ENCODE measurements at places on chromosomes 6 and 20.

DNA sequence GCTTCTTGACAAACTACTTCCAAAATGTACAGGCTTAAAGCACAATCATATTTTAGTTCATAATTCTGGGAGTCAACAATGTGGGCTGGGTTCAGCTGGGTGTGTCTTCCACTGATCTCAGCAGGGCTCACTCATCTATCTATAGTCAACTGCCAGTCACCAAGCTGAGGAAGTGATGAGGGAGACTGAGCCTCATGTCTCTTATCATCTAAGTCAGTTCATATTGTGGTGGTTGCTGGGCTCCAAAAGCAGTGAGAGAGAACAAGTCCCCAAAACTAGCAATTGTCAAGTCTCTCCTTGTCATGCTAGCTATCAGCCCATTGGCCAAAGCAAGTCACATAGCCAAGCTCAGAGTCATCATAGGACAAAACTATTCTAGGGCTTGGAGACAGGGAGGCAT lies 465.9 kb upstream of the ARID1B start:
- DNase-seq, result no peak

DNA sequence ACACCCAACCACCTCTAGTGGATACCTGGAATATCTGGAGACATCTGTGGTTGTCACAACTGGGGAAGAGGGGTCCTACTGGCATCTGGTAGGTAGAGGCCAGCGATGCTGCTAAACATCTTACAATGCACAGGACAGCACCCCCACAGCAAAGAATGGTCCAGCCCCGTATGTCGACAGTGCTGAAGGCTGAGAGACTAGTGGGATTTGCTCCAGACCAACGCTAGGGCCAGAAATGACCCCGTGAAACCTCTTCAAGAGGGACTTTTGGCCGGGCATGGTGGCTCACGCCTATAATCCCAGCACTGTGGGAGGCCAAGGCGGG lies 7.2 kb downstream of the PREX1 start:
- no peak for DNase-seq

GRCh38 chr20:37803438-37804307 lies 99.3 kb upstream of the VSTM2L start:
- DNase-seq, result no peak

GRCh38 chr6:125717120-125717731 lies 32.2 kb upstream of the HEY2 start:
- no peak for DNase-seq

GRCh38 chr6:26254724-26255123 lies 110.3 kb upstream of the BTN3A2 start:
- DNase-seq, result no peak

DNA sequence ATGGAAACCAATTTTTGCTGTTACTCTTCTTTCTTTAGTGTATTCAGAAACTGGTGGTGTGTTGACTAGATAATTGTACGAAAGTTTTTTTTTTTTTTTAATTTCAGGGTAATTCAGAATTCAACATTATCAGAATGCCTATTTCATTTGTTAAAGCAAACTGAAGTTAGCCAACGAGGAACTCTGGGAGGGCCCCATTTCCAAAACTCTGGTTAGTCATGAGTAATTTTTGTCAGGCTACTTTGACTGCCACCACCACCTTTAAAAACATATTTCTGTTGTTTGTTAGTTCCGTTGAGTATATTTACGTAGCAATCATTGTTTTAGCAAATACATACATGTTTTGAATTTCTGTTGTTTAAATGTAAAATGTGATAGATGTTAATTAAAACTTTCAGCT lies 763 bp downstream of the ZKSCAN8 start:
- DNase-seq, result no peak

GRCh38 chr6:18513253-18513798 lies 126.2 kb downstream of the RNF144B start:
- no peak for DNase-seq

DNA sequence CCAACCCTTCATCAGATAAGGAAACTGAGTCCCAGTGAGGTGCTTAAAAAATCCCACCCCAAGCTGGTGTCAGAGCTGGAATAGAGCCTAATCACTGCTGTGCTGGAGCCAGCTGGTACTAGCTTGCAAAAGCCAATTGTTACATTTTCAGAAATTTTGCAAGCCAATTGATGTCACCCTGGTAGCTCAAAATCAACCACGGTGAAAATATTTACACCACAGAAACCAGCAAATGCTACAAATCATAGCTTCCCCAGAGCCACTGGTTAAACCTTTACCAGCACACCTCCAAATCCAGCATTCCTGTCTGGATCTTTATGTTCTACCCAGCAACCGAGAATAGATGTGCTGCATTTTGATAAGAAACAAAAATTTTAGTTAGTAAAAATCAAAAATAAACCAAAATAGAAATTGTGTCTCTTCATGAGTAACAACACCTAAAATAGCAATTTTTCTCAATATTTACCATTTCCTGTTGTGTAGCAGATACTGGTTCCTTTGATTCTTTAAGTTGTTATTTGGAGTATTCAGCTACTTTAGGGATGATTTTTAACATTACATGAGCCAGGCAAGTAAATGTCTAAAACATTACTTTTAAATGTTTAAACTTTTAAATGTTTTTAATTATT lies 7.2 kb upstream of the LCA5 start:
- no peak for DNase-seq

DNA sequence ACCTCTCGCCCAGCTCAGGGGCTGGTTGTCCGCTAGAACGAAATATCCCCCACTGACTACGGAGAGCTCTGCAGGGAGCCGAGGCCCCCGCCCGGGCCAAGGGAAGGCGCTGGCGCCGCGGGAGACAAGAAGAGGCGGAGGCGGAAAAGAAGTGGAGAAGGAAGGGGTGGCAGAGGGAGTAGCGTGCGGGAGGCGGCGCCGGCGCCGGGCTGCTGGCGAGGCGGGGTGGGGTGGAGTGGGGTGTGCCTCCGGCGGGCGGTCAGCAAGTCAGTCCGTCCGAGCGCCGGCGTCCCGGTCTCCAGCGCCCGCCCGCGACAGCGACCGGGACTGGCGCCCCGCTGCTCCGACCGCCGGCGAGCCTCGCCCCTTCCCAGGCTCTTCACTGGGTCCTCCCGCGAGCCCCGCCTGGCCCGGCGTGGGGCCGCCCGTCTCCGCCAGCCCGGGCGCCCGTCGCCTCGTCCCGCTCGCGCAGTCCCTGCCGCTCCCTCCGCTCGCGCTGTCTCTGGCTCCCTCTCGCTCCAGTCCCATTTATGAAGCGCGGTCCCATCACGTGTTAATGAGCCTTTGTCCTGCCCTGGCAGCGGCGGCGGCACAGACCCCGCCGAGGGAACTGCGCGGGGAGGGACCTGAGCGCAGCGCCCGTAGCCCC lies at the start of gene CNR1:
TSS of gene CNR1 (minus strand) at position 504 of the 649 bp plus-strand sequence. CDS start 21,073 bp downstream, outside the sequence.
- DNase-seq, result no peak

GRCh38 chr6:63565727-63566596 lies 6.3 kb upstream of the LOC128125822 start:
- no peak for DNase-seq

DNA sequence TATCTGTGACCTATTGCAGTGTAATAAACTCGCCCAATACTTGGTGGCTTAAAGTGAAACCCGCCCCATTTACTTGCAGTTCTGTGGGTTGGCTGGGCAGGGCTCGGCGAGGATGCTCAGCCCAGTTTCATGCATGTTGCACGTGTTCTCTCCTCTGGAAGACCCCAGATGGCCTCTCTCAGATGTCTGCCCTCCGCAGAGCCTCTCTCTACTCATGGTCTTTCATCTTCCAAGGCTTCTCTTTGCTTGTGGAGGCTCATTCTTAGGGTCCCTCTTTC lies 251.4 kb downstream of the SOD2 start:
- DNase-seq, result no peak

DNA sequence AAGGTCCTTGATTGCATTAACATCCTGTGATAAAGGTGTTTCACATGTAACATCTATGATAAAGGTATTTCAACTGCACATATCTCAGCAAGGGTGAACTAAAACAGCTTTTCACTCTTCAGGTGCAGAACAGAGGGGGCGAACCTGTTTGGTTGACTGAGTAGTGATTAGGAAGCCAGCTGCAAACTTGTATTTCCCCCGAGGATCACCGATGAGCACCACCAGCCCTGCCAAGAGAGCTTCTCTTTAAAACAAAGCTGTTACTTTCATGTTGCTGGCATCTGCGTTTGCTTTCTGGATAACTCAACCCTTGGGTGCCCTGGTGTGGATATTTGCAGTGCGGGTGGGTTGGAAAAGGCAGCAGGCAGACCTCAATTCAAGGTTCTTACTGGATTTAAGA lies 39.6 kb downstream of the JAG1 start:
- DNase-seq, result no peak

- DNase-seq, result no peak
Measured at GRCh38 chr20:31606804-31607639, 1.9 kb downstream of the ID1 start.

DNA sequence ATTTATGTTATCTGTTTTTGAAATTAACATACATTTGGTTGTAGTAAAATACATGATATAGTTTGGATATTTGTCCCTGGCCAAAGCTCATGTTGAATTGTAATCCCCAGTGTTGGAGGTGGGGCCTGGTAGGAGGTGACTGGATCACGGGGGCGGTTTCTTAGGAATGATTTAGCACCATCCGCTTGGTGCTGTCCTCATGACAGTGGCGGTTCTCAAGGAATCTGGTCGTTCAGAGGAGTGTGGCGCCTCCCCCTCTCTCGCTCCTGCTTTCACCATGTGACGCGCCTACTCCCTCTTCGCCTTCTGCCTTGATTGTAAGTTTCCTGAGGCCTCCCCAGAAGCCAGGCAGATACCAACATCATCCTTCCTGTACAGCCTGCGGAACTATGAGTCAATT lies 29.0 kb downstream of the CTCFL start:
- DNase-seq, result no peak

DNA sequence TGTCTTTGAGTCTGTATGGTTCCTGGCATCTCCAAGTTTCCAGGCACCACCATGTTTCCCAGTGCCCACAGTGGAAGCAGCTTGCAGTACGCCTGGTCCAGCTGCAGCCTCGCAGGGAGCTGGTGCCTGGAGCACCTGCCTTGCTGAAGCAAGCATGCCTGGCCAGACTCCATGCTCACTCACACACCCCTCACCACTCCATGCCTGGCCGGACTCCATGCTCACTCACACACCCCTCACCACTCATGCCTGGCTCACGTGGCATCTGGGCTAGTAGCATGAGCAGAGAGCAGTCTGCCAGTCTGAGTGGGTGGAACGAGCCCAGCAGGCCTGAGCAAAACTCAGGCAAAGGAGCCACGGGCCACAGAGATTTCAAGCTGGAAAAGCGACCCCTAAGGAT lies 214.3 kb downstream of the TFAP2C start:
- DNase-seq, result no peak

DNA sequence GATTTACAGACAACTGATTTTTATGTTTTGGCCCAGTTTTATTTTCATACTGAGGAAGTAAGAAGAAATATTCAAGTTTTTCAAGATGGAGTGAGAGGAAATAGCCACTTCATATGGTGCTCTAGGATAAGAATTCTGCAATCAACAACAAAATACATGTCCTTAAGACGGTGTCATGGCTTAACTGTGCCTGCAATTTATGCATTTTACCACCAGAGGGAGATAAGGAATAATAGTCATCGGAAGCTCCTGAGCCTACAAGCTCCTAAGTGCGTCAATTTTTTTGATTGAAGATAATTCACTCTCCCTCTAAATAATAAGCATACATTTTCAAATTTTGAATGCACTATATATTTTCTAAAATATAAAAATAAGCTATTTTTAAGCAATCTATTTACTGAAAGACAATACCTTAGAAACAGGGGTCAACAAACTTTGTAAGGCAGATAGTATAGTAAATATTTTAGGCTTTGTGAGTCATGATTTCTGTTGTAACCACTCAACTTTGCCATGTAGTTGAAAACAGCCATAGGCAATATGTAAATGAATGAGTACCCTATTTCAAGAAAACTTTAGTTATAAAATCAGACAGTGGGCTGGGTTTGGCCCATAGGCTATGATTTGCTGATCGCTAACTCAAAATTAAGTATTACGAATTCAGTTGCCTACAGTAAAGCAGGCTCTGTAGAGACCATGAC lies 230.9 kb upstream of the DTNBP1 start:
- no peak for DNase-seq

DNA sequence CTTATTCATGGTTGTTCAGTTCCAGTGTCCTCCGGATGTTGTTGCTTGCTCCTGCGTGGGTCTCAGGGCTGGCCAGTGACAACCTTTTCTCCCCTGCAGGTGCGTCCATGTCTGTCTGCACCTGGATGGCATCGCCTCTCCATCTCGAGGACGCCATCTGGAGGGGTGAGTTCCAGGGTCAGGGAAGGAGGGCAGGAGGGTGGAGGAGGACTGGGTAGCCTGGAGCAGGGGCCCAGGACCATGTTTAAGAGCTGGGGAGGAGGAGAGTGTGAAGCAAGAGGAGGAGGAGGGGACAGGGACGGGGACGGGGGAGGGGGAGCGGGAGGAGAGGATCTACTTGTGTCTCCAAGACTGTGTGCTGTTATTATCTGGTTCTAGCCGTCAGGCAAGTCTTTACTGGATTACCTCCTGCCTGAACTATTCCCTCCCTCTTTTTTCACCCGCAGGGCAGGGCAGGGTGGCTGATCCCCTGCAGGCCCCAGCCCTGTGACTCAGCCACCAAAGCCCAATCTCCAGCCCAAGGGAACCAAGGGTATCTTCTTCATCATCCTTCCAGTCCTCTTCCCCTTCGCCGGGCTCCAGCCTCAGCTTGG lies 32.2 kb upstream of the TULP1 start:
- no peak for DNase-seq

DNA sequence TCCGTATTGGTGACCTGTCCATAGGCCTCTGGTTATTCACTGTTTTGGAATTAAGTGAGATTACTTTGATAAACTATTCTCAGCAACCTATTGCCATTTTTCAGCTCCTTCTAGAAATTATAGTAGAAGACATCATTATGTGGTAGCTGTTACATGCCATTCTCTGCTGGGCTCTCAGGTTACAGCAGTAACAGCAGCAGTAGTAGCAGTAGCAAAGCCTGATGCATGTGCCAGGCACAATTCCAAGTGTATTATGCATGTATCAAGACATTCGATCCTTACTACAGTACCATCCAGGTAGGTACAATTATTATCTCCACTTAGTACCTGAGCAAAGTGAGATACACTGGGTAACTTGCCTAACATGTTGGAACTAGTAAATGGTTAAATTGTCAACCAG lies 74.3 kb downstream of the RPS12 start:
- DNase-seq, result no peak
